Eye (tissue), 1 donor: ENCODE measurements at places on chromosomes 16 and 17.

DNA sequence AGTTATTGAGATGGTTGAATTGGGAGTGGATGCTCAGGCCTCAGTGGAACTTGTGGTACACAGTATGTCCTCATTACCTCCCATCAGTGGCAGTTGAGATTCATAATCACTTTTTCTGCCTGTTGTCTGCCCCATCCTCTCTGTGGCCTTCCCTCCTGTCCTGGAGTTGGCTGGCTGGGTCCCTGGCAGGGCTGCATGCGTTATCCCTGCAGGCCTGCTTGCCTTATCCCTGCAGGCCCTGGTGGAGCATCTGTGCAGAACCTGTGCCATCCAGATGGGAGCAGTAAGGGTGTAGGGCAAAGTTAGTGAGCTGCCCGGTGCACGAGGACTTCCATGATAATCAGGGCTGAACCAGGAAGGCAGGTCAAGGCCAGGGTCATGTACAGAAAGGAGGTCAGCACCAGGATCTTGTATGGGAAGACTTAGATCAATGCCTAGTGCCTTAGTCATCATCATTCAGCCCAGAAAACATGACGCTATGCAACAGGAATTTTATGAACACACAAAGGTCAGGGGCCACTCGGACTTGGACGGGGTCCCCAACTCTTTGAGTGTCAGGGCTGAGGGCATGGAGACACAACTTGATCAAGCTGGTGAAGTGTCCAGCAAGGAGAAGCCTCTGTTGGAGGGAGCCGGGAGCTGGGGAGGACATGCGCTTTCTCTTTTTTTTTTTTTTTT lies 47.2 kb downstream of the ABCC1 start:
- DNase-seq, result peak; percentile 36

DNA sequence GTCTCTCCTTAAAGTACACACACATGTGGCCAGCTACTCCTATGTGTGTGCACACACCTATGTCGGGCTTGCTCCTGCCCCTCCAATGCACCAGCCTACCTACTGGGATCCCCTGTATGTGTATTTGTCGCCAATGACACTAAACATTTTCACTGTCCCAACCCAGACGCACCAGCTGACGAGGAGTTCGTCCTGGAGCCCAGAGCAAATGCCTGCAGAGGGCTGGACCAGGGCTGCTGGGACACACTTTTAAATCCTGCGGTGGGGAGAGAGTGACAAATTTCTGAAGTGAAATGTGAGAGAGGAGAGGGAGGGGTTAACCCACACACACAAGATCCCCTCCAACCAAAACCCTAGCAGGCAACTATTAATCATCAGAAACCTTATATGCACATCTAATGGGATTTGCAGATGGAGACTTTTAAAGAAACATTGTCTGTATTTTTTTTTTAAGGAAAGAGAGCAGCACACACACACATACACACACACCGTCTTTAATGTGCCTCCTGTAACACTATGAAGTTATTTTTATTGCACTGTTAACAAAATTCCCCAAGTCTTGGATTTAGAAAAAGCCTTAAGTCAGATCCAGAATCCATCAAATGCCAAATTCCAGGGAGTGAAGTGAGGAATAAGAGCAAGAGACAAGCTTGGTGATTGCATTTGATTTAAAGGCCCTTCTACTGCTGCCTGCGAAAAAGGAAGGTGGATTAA lies at the start of gene MEOX1:
Gene MEOX1 (minus strand): TSS at position 224 of the 714 bp plus-strand sequence. CDS start 388 bp downstream, outside the sequence.
- peak; percentile 68 for DNase-seq

GRCh38 chr17:77445760-77446532 lies 305.2 kb downstream of the SEC14L1 start:
- DNase-seq, result no peak

GRCh38 chr16:53960954-53961616 lies 257.1 kb downstream of the FTO start:
- peak; percentile 74 for DNase-seq

GRCh38 chr16:10738231-10739077 lies 5.2 kb upstream of the NUBP1 start:
- DNase-seq, result no peak

DNA sequence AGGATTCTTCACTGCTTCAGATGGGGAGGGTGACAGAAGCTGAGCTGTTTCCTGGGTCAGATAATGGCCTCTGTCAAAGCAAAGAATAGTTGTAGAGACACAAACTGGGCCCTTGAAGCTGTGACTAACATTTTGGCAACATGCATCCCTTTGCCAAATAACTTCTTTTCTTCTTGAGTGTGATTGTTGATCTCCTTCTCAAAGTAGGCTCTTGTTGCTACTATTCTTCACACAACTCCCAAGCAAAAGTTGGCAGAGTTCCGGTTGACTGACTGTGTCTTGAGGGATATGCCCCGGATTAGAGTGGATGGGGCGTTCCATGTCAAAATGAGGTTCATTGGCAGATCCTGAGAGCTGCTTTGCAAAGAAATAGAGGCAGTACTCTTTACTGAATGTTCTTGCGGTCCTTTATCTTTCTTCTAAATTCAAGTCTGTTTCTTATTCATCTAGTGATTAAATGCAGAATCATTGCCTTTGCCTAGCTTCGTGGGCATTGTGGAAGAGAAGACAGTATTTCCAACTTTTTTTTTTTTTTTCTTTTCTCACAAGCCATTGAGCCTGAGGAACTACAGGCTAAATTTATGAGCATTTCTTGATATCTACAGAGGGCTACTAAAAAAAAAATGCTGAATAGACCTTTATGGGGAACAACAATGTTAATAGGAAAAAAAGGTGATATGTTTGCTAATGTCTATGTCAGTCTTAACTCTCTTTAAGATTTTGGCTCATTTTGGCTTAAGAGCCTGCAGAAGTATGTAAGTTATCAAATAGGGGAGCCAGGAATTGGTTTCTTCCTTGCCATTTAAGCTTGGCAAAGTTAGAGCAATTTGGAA lies 5.8 kb downstream of the WIPF2 start:
- DNase-seq, result peak; percentile 51

GRCh38 chr16:48197294-48197693 lies 41.5 kb upstream of the ABCC12 start:
- DNase-seq, result no peak

DNA sequence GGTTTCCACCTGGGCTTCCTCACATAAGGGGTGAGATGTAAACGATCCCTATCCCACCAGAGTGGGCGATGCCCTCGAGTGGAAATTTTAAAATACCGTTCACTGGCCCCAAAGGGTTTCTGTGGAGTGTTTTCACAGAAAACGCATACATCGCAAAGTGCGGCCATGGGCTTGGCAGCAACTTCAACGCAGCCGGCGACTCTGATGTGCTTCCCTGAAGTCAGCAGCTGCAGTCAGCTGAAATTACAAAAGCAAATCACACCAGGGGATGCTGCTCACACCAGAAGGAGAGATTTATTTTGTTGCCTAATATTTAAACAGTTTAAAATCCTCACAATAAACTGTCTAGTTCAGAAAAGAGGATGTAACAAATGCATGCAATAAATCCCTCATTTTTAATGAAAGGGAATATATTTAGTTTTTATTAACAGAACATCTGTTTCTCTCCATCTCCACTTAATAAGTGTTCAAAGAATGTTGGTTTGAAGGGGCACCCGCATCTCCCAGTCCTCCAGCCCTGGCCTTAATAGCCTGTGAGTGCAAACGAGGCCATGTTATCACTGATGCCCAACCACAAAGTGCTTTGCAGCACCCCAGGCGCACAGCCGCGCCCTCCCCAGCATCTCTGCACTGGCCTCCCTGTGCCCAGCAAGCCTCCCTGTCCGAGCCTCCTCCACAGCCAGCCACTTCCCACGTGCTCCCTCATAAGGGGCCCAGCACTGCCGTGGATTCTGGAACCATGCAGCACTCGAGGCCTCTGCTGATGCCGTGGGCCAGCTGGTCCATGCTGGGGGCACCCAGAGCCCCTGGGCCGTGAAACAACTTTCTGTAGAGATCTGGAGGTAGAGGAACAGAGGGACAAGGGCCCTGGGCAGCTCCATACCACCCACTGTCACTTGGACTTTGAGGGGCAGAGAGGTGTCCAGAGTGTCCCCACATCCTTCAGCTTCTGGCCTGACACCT lies 17.3 kb upstream of the XYLT2 start:
- peak; percentile 63 for DNase-seq

DNA sequence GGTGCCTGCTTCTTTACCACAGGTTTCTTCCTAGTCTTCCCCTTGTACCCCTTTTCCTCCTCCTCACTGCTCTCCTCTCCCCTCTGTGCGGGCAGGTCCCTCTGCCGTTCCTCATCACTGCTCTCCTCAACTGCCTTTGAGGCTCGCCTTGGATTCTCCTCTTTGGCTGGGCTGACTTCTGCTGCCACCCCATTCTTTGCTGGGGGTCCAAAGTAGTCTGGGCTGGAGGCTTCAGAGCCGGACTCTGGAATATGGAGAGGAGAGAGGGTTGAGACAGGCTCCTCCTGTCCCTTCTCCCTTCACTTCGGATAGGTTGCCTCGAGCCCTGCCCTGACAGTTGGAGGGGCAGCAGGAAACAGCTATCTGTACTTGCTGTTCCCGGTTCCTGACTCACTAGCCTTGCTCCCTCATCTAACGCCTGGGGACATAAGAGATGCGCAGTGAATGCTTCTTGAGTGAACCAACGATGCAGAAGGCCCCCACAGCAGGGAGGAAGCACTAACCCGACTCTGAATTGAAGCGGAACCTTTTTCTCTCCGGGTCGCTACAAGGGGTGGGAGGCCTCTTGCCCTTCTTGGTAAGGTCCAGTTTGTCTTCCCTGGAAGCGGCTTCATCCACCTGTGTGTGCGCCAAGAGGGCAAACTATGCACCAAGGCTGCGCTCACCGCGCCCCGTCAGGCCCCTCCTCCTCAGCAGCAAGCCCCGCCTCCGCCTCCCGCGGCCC lies 655 bp downstream of the HIRIP3 start:
- DNase-seq, result peak; percentile 75

DNA sequence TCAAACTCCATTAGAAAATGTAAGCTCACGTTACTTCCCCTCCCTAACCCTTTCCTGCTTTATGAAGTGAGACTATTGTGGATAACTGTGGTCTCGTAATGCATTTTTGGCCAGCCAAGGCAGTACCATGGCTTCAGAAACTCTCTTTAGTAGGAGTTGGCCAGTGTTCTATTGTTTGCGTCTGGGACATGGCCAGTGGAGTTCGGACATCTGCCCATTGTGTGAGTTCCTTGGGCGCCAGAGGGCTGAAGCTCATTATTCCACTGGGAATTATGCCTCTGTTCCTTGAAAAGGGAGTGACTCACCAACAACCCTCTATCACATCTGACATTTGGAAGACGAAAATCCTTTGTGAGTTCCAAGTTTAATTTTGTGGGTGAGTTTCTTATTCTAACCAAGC lies 319.5 kb upstream of the SOX9 start:
- DNase-seq, result no peak

DNA sequence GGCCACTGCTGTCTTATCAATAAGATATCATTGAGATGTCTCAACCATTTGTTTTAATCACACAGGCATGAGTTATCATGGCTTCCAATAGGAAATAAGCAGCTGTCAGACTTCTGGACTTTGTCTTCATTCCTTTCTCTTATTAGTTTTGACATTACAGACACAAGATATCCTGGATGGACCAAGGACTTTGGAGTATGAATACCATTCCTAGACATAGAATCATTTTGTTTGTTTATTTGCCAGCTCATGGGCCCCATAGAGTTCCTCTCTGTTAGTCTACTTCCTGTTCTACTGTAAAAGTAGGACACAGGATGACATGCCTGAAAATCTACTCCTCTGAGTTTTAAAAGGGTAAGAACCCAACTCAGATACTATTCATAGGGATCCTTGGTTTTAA lies 77.7 kb upstream of the KCNJ16 start:
- no peak for DNase-seq

- no peak for DNase-seq
Measured at GRCh38 chr17:28657756-28658155, 4.0 kb downstream of the SDF2 start.

DNA sequence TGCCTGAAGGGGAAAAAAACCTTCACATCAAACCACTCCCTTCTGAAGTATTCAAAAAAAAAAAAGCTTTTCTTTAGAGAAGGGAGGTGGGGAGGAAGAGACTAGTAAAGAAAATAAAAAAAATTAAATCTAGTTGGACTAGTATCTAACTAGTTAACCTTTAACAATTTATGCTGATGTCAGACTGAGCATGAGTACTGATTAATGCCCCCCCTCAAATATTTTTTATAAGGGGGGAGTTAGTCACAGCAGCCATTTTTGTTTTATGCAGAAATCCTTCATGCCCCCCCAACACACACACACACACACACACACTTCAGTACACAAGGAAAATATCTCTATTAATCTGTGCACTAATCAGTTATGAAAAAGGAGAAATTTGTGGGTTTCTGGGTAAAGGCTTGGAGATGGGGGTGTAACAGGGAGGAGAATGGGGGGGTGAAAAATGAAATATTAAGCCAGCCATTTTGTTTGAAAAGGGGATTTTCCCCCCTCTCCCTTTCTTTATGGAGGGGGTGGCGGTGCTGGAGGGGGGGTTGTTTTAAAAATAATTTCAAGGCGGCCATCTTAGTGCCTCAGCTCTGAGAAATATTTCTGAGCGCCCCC lies 4.7 kb upstream of the CHD3 start:
- DNase-seq, result peak; percentile 80

DNA sequence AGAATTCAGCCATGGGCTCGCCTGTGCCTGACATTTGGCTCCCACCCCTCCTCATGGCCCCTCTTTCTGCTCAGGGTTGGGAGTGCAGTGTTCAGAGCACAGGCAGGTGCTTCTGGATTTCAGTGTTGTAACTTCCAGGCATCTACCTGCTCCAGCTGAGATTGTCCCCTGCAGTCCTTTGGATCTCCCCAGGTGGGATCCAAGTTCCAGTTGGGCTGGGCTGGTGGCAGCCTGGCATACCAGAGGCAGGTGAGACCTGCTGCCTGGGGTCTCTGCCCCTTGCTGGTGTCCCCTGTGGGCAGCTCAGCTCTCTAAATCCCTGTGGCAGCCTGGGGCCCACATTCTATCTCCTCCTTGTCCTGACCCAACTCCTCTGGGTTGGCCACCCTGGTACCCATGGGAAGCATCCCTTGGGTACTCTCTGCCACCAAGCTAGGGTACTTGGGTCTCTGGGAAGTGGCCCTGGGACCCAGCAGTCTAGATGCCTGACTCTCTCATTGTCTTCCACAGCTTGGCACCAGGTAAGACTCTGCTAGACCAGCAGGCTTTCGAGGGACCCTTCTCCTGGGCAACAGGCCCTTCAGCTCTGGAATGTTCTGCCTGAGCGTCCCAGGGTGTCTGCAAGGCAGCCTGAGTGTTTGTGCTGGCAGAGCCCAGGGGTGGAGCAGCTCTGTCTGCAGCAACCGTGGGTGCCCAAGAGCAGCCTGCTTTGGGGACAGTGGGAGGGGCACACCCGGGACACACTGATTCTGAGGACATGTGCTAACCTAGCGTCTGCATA lies 42.5 kb downstream of the DNAH17 start:
- no peak for DNase-seq

DNA sequence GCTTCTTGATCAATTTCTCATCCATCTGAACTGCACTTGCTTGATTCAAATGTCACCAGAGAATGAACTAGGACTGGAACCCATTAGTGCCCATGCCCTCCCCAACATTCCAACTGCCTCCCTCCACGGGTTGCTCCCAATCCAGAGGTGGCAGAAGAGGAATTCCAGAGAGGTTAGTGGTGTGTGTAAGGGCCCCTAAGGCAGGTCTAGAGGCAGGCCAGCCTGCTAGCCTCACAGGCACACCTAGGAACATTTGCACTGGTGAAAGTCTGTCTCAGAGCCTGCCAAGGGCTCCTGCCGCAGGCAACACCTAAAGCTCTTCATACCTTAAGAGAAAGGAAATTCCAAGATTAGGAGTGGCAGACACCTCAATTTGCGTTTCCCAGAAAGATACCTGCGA lies 21.2 kb upstream of the CMTM4 start:
- DNase-seq, result no peak
